GM04504 (cell line): ENCODE measurements at places on chromosomes 2 and 18.

- DNase-seq = no peak
These were observed 49.8 kb downstream of the FBLN7 start for GRCh38 chr2:112187805-112188596.

GRCh38 chr2:61045999-61046398 is 19.7 kb upstream of the SANBR start:
- no peak for DNase-seq

DNA sequence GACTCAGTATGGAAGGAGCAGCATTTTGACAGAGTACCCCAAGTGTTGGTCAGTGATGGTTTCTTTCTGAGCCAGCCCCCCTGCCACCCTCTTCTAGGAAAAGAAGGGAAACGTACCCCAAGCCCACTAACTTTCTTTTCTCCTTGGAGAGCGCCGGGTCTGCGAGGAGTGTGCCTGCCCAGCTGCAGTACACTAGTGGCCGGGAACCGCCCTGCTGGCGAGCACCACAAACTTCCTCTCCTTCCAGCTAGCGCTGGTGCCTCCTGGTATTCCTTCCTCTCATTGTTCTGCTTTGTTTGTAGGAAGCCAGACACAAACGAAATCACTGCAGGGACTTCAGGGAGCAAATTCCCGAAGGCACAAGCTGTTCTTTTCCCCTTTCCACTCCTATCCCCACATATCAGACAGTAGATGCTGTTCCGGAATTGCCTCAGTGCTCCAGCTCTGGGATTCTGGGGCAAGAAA is 1.8 kb downstream of the CCDC85A start:
- DNase-seq = no peak

GRCh38 chr2:104638859-104639202 is 215.1 kb upstream of the POU3F3 start:
- DNase-seq = no peak

- DNase-seq = no peak
These were observed 159.4 kb downstream of the ANKRD30B start for GRCh38 chr18:14907420-14907819.

DNA sequence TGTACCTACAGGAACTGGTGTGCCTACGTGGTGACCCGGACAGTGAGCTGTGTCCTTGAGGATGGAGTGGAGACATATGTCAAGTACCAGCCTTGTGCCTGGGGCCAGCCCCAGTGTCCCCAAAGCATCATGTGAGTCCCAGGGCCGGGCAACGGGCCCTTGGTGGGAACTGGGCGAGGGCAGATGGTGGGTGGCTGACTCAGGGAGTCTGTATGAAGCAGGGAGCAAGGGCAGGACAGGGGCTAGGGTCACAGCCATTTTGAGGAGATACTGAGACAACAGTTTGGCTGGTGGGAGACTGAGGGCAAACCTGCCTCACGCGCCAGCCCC is 1.7 kb downstream of the EMILIN1 start:
- no peak for DNase-seq

GRCh38 chr18:58991167-58991798 is 126.6 kb downstream of the ZNF532 start:
- no peak for DNase-seq
